ENCODE measurements at places on chromosomes 1 and 21. TPM values are rescaled to one million over a fixed set of nuclear protein-coding genes. Genes with fewer than 3 reads are reported as not detected.

The AKR7A3 gene
- 4.2 TPM for total RNA-seq

The FBXO2 gene
- 27.3 TPM for total RNA-seq

The RCC1 gene
- 23.8 TPM for total RNA-seq

The TP53BP2 gene
- 31.9 TPM for total RNA-seq
